ENCODE measurements at places on chromosomes 7 and 10.

GRCh38 chr10:93968540-93968945 is 25.2 kb upstream of the PLCE1 start:
- no peak for DNase-seq

- no peak for DNase-seq
Measured at GRCh38 chr7:130096243-130096827, 26.0 kb downstream of the KLHDC10 start.

DNA sequence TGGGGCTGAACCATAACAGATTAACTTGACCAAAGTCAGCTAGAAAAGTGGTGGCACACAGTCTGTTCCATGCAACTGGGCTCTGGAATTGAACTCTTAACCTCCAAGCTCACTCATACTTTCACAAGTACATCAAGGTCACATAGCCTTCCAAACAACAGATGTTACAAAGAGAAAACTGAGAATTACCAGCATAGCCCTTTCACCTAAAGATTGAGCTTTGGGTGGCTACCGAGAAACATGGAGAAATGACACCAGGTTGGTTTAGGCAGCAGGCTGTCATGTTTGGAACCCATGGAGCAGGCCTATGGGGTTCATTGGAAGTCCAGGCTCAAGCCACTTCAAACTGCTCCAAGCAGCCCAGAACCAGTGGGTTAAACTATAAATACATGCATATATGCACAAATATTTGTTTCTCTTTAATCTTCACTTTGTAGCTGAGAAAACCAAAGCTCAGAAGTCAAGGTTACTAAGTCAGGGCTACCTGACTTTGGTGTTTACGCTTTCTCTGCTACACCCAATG is 59.1 kb downstream of the MALSU1 start:
- DNase-seq, result no peak

- no peak for DNase-seq
Measured at GRCh38 chr10:120984221-120984620, 133.1 kb downstream of the WDR11 start.

- DNase-seq, result no peak
Measured at GRCh38 chr7:15099074-15099473, 196.5 kb upstream of the DGKB start.

DNA sequence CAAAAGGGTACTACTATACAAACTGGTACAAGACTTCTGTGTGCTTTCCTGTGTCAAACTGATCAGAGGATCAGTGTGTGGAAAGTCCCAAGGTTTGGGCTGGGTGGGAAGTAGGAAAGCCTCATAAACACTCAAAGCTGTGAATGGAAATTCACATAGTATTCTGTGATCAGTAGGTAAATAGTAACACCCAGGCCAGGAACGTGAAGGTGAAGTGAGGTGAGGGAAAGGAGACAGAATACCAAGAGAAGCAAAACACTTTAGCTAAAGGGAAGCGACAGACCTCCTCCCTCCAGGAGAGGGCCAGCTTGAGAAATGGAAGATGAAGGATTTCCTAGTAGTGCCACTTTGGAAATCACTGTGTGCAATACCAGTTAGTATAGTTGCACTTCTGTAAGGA is 451.9 kb downstream of the KCNMA1 start:
- DNase-seq, result no peak

DNA sequence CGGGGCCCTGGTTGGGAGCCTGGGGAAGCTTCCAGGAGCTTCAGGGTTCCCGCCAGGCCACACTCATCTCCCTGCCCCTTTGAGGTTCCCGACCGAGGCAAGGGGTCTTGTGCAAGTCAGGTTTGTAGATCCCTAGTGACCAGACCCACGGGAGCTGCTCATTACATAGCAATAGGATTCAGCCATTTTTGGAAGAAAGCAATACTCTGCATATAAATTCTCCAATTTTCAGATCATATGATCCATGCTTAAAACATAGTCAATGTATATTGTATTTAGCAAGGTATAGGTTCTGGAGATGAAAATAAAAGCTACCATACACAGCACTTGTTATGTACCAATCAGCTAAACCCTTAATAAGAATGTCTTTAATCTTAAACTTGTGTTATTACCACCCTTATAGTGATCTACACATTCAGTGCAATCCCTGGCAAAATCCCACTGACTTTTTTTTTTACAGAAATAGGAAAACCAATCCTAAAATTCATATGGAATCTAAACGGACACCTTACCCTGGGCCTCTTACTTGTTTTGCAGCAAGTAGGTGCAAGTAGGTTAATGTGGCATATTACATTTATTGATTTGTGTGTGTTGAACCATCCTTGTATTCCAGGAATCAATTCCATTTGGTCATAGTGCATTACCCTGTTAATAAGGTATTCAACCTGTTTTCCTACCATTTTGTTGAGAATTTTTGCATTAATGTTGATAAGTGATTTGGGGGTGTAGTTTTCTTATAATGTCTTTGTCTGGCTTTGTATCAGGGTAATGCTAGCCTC is 13.8 kb upstream of the FKBP9 start:
- DNase-seq, result no peak
